Daoy (cell line): ENCODE measurements at places on chromosomes 11 and 22. TPM values are rescaled to one million over a fixed set of nuclear protein-coding genes. Genes with fewer than 3 reads are reported as not detected.

GRCh38 chr11:30328681-30329080 lies 5.8 kb downstream of the ARL14EP start:
- DNase-seq = no peak

DNA sequence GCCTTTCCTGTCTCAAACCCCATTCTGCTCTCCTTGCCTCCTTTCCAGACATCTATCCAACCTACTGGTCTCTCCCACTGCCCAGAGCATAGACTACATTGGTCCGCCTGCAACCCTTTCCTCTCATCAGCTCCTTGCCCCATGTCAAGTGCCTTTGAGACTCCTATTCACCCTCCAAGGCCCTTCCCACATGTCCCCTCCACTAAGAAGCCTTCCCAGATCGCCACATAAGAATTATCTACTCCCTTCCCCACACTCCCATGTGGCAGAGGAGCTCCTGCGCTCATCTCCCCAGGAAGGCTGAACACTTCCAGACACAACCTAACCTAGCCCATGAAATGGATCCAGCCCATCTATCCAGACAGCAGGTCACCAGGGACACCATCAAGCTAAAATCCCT lies 10.3 kb downstream of the C1QTNF6 start:
- DNase-seq = no peak

GRCh38 chr11:108693852-108694251 lies 29.0 kb downstream of the DDX10 start:
- DNase-seq = peak; percentile 39

DNA sequence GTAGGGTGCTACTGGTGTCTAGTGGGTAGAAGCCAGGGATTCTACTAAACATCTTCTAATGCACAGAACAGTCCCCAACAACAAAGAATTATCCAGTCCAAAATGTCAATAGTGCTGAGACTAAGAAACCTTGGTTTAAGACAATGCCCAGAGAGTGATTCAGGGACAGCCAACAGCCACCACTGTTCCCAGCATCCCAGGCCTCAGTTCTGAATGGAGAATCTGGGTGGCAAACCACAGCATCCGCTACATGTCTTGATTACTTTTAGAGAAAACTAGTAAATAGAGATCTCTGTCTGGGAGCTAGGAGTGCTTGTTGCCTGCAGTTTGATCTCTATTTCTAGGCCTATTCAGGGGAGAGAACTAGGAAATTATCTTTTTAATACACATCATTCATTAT lies 20.9 kb upstream of the SIK2 start:
- no peak for DNase-seq

DNA sequence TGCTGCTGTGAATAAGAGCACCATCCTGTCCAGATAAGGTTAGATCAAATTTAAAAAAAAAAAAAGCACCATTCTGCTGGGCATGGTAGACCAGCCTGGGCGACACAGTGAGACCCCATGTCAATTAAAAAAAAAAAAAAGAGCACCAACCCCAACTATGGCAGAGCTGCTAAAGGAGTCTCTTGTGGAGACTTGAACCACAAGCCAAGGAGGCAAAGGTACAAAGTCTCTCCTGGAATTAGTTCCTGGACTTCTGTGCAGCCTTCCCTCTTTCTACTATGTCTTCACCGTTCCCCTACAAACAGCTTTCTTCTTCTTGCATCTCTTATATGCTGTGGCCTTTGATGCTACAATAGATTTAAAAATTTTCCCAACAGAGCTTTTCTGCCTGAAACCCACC lies 1.3 kb downstream of the PIK3C2A start:
- no peak for DNase-seq

Gene SMTNL1
- total RNA-seq = not detected in 2 replicates

Gene KCNJ4
- total RNA-seq = 0.80 and 2.1 TPM in 2 replicates

DNA sequence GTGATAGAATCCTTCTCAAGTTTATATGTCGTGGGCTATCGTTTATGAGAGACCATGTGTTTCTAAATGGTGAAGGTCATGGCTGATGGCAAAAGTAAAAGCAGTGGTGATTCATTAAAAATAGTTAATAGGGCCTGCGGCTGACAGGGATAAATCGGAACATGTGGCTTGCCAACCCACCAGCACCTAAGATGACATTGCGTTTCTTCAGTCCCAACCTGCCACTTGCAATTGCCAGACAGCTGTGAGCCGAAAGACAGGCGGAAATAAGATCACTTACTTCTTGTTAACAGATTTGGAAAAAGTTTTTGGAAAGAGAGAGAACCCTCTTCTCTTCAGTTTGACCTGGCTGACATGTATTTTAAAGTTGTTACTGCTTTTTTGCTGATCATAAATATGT lies 131.5 kb upstream of the MPPED2 start:
- DNase-seq = no peak

DNA sequence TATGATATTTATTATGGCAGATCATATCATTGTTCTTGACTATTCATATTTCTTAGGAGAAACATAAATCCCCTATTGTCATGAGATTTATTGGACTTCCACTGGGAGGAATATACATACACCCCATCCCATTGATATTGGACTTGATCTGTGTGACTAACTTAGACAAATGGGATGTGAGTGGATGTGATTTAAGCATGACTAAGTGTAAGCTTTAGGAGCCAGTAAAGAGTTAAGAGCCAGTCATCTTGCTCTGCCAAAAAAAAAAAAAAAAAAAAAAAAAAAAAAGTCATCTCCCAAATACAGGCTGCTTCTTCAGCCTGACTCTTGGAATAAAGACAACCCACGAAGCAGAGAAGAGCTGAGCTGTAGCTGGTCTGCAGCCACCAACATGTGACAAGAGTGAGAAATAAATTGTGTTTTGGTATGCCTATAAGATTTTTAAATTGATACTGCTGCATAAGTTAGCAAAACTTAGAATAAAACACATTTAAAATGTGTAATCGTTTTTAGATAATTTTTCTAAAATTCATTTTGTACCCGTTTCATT lies 595.0 kb upstream of the LRRC4C start:
- no peak for DNase-seq

GRCh38 chr22:47036936-47037485 lies 274.6 kb downstream of the TBC1D22A start:
- no peak for DNase-seq

DNA sequence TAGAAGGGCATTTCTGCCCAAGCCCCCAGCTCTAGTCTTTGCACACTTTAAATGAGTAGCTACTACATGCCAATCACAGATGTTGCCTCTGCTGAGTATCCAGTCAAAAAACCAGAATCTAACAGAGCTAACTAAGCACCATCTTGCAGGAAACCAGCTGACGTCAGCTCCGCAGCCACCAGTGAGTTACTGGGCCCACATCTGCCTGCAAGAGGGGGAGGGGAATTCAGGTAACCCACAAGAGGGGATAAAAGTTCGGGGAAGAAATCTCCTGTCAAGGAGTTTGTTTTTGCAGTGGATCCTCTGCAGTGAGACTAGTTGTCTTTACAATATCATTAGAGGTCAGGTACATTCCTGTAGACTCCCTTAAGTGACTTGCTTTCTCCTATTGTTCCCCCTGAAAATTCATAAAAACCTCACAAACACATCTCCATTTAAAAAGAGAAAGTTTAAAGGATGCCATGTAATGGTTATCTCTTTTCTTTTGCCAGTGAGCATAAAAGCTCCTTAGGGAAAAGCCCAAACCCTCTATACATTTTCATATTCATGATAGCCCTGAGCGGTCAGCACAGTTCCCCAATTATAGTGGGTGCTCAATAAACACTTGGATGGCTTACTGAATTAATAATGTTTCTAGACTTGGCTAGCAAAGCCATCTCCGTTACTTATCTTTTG lies 9.3 kb downstream of the CD44 start:
- DNase-seq = no peak

- no peak for DNase-seq
Observed at GRCh38 chr22:46560696-46561295, 23.4 kb upstream of the CELSR1 start.

Gene EXPH5
- total RNA-seq = 1.5 and 1.8 TPM in 2 replicates

DNA sequence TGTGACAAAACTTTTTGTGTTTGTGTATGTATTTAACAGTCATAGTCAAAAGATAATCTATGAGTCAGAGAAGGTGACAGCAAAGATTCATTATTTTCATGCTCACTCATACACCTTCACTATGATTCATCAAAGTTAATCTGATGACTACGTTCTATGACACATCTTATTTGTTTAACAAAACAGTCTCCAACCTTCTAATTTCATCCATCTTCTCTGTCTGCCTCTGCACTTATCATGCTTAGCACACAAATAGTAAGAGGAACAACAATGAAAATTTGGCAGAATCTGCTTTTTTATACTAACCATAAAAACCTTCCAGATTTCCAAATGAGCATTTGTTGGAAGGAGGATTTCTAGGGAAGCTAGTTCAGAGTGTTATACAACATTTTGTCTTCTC lies 568.9 kb downstream of the LUZP2 start:
- no peak for DNase-seq

- no peak for DNase-seq
Observed at GRCh38 chr11:93295921-93296575, 34.5 kb upstream of the DEUP1 start.

DNA sequence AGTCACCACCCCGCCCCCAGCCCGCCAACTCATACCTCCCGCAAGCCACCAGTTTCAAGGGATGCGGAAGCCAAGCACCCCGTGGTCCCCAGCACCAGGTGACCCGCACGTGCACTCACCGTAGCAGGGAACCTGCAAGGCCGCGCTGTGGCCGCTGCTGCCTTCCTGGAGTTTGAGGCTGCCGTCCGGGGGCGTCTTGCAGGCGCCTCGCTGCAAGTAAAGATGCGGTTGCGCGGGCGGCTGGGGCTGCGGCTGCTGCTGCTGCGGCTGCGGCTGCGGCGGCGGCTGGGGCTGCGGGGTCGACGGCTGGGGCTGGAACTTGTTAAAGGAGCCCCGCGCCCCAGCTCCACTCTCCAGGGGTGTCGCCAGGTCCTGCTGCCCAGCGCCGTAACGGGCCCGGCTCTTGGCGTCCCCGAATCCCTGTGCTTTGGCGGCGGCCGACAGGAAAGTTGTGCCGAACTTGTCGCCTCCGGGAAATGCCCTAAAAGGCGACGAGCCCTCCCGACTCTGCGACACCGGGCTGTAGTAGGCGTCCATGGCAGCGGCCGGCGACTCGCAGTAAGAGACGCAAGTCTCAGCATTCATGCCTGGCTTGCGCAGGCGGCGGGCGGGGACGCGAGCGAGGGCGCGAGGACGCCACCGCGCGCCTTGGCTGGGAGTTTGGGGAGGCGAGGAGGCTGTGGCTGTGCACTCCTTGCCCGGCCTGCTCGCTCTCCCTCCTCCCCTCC lies at the start of gene ALX4:
Gene ALX4 (minus strand): TSS at position 662 of the 728 bp plus-strand sequence. CDS start 77 bp downstream, at position 585.
- DNase-seq = peak; percentile 75

Gene C11orf42
- not detected in 2 replicates for total RNA-seq

Gene BCO2
- total RNA-seq = 0.11 TPM in 1 of 2 replicates, not detected in the other

Gene C11orf86
- total RNA-seq = not detected in 2 replicates

DNA sequence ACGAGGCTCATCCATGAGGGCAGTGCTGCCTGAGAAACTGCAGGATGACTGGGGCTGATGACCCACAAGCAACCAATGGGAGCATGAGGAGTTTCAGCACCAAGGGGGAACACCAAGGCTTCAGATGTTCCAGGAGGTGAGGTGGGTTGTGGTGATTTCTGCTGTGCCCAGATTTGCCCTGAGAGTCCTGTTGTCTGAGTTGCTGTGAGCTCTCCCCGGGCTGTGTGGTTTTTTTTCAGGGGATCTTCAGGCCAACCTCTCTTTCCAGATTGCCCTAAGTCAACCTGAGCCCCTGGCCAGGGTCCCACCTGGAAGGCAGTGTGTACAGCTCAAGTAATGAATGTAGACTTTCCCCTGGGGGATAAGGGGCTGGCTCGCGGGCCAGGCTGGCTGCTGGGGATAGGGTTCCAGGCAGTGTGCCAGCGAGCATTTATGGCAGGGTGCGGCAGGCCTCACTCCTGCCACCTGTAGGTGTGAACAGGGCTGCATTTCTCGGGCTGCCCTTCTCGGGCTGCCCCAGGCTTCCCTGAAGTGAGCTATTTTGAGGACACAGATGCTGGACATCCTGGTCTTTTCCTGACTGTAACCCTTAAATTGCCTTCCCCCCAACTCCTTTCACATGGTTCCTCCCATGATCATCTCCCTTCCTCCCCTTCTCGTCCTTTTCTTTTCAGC lies 9.8 kb downstream of the SLC22A6 start:
- DNase-seq = peak; percentile 72

DNA sequence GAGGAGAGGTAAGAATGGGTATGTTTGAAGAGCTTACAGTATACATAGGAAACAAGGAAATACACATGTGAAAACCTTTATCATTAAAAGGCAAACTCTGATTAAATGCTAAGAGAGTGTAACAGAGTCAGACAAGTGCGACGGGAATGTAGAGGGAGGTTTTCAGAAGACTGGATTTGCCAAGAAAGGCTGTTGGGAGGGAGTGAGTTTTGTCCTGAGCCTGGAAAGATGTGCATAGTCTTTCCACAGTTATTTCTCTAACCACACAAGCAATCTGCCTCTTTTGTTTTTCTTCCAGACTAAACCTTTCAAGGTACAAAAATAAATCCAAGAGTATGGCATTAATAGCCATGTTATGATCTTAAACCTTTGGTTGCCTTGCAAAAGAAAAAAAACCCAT lies 170.9 kb downstream of the KIRREL3 start:
- no peak for DNase-seq

Gene DCHS1
- total RNA-seq = 0.74 and 1.3 TPM in 2 replicates

- DNase-seq = no peak
Observed at GRCh38 chr22:29947410-29948384, 64.7 kb downstream of the MTMR3 start.

GRCh38 chr11:120335556-120335907 lies 681 bp upstream of the ARHGEF12 start:
- DNase-seq = no peak

DNA sequence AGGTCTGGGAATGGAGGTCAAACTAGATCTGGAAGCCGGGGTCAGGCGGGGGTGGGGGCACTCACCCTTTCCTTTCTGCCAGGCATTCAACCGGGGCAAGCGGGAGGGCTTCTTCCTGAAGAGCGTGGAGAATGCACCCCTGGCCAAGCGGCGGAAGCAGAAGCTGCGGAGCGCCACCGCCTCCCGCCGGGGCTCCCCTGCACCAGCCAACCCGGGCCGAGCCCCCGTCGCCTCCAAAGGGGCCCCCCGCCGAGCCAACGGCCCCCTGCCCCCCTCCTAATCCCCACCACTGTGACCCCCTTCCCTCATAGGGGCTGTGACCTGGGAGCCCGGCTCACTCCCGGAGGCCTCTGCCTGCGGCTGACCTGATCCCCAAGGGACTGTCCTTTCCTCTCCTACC lies 12.2 kb downstream of the RPS6KA4 start:
- no peak for DNase-seq

GRCh38 chr22:29400576-29400975 lies 12.2 kb upstream of the AP1B1 start:
- no peak for DNase-seq

GRCh38 chr11:10540546-10540914 lies 457 bp downstream of the RNF141 start:
- peak; percentile 45 for DNase-seq

Gene RIMBP3C
- 1.2 TPM in 1 of 2 replicates, not detected in the other for total RNA-seq
